ENCODE measurements at places on chromosomes 3 and 15. TPM values are rescaled to one million over a fixed set of nuclear protein-coding genes. Genes with fewer than 3 reads are reported as not detected.
A peak's percentile ranks its signal among the peaks of the same experiment; 100 is the strongest.

DNA sequence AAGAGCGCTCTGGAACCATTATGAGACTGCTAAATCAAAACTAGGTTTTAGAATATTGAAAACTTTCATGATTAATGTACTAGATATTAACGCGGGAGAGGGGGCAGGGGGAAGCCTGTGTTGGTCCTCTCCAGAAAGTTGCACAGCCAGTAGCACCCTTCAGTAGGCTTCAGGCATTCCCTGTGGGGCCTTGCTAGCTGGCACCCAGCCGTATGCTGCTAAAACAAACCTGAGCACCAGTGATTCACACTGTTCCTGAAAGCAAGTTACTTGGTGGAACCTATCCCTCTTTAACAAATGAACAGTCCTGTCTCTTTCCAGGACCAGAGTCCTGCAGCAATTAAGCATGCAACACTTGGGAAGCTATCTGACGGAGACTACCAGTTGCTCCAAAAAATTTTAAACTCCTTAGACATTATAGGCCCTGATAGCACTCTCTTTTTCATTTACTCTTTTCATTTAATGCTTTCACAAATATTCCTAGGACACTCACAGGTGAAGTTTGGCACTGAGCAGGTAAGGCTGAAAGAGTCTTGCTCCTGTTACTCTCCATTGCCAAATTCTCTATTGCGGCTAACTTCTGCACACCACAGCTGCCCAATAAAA, 1.2 kb upstream of the ATRIP start:
- no peak for DNase-seq

PYGO1 gene
- polyA plus RNA-seq, result 8.6 TPM

DNA sequence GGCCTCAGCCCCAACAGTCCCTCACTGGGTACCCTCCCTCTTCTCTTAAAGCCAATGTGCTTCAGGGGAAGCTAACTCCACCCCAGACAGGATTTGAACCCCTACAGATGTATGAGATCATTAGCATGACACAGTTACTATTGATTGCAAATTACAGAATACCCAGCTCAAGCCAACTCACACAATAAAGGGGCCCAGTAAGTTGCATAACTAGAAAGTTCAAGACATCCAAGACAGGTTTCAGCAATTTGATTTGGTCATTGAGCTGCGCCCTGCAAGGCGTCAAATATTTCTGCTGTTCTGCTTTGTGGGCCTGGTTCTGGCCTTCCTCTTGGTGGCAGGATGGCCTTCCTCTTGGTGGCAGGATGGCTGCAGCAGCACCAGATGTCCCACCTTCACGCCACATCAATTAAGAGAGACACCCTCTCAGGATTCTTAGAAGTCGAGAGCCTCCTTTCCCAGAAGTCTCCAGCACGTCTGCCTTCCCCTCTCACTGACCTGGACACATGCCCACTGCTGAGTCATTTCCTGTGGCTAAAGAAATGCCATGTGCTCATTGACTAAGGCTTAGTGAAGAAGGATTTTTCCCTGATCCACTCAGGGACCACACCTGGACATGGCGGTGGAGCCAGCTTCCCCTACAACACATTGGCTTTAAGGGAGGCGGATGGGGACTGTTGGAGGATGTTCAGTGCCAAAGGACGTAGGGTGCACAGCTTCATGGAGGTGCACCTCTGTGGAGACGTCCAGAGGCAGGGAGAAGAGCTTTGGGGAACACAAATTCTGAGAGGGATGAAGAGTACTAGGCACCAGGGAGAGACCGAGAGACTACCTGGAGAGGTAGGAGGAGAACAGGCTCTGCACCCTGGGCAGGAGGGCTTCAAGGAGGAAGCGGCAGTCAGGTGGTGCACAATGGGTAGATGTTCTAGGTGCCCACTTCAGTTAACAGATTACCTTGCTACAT, 49.1 kb downstream of the DNASE1L3 start:
- DNase-seq, result peak; percentile 82

DNA sequence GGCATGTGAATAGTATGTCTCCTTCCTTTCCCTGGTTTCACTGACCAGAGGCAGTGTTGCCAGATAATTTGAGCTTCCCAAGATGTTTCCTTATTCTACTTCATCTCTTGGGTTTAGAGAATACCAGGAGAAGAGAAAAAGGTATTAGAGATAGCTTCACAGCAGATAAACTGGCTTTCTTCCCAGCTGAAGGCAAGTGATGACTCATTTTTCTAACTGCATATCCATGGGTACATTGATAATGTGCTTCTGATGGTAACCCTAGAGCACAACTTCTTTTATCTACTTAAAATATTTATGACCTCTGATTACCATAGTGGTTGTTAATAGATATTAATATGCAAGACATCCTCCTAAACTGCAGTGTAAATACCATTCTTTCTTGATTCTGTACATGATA, 34.6 kb upstream of the CMTM8 start:
- no peak for DNase-seq

DNA sequence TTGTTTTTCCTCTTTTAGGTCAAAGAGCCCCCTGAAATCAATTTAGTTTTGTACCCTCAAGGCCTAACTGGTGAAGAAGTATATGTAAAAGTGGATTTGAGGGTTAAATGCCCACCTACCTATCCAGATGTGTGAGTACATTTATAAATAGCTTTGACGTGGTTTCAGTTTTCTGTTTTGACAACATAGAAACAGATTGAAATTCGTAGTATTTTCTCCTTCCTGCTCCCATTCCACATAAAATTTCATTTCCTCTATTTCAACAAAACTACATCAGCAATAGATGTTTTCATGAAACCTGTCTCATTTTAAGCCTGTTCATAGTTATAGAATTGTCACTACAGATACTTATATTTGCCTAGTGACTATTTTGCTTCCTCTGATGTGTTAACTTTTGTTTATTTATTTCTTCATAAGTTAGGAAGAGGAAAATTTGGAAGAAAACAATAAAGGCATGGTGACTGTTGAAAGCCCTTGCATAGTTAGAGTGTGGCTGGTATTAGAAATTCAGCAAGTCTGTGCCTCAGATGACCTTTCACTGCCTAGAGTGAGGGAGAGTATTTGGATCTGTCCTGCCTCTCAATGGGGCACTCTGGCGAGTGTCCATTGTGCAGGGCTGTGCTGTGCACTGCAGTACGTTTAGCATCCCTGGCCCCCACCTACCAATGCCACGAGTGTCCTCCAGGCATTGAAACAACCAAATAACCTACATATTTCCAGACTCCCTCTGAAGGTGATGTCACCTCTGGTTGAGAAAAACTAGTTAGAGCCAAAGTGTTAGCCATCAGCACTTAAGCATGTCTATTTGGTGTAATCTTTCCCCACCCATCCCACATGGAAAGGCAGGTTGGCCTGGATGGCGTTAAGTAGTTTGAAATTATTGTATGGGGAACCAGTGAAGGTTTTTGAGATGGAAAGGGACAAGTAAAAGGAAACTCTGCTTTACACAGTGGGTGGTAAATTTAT, 5.9 kb downstream of the EIF2AK4 start:
- no peak for DNase-seq

ATG7 gene
- polyA plus RNA-seq, result 15.4 TPM

DNA sequence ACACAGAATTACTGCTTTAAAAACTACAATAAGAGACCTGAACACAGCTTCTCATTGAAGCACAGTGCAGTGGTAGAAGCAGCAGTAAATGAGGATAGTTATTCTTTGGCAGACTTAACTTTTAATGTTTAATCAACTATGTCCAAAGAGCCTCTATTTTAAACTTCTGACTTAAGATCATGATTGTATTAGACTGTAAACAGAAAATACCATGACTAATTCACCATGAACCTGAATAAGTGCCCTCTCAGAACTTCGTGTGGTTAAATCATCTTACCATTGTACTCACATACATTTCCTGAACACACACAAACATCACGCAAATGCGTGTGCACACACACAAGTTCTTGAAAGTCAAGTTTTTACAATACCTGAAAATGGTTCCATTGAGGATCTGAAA, 13.9 kb downstream of the CEP152 start:
- no peak for DNase-seq

DNA sequence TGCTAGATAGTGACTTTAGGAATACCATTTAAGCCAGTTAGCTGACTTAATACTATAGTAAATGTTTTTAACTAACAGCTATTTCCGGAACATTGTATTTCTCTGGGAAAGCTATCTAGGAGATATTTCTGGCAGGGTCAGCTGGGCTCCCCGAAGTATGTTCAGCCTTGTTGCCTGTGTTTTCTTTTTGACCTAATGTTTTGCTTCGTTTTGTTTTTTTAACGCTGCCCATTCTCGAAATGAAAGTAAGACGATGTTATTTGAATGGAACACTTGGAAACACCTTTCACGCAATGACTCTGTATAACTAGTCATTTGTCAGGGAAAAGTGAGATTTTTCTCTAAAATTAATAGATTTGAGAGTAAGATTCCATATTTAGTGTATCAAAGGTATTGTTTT, 702.9 kb upstream of the NAALADL2 start:
- no peak for DNase-seq

DNA sequence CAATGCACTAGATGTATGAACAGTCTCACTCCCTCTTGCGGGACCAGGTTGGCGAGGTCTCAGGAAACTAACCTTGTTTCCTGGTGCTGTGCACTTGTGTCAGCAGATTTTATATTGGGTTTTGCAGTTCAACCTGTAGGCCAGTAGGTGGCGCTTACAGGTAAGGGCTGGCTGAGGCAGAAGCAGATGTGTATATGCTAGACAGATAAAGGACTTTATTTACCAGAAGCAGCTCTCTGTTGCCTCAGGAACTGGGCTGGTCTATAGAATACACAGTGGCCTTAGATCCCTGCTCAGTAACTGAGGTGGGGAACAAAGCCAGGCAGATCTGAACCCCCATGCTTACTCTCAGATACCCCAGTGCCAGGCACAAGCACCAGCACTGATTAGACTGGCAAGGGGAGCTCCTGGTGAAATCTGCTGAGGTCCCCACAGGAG, 296.8 kb downstream of the DOCK3 start:
- no peak for DNase-seq

PLXND1 gene
- polyA plus RNA-seq, result 131 TPM

DNA sequence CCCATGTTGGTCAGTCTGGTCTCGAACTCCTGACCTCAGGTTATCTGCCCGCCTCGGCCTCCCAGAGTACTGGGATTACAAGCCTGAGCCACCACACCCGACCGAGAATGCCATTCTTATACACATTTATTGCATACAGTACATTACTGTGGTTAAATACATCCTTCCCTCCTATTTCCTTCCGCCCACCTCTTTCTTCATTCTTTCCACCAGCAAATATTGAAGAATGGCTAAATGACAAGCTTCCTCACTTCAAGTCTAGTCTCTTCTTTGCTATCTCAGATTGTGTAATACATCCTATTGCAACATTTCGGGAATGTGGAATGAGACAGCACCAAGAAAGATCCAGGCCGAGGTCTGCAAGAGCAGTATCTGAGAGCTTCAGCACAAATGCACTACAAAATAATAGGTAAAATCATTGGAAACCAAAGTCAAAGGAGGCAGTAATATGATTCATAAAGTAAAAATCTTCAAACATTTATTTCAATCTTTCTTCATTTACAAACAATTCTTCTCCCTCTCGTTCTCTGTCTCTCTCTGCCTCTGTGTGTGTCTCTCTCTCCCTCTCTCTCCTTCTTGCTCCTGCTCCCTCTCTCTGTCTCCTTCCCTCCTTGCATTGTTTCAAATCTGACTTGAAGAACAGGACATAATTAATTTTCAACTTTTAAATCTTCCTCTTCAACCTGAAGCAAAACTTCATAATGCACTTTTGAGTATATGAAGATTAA, 94.7 kb upstream of the TGFBR2 start:
- DNase-seq, result peak; percentile 94

- DNase-seq, result no peak
Observed at GRCh38 chr3:112751564-112752512, 94.8 kb downstream of the CD200R1L start.

- DNase-seq, result no peak
Observed at GRCh38 chr3:123421353-123422174, 27.3 kb downstream of the ADCY5 start.

CCRL2 gene
- polyA plus RNA-seq, result 0.54 TPM

GRCh38 chr3:161273589-161274218, 52.6 kb downstream of the NMD3 start:
- peak; percentile 42 for DNase-seq

GRCh38 chr3:103056542-103056941, 621.7 kb downstream of the ZPLD1 start:
- DNase-seq, result no peak

AADACL2 gene
- not detected for polyA plus RNA-seq

GRCh38 chr15:65258375-65259262, 28.1 kb downstream of the PARP16 start:
- peak; percentile 84 for DNase-seq

SLC7A14 gene
- polyA plus RNA-seq, result not detected

TSEN2 gene
- 15.4 TPM for polyA plus RNA-seq

GRCh38 chr3:126743350-126743749, 39.3 kb downstream of the CHCHD6 start:
- DNase-seq, result no peak

GRCh38 chr3:48630407-48630806, 4.9 kb downstream of the SLC26A6 start:
- no peak for DNase-seq

DNA sequence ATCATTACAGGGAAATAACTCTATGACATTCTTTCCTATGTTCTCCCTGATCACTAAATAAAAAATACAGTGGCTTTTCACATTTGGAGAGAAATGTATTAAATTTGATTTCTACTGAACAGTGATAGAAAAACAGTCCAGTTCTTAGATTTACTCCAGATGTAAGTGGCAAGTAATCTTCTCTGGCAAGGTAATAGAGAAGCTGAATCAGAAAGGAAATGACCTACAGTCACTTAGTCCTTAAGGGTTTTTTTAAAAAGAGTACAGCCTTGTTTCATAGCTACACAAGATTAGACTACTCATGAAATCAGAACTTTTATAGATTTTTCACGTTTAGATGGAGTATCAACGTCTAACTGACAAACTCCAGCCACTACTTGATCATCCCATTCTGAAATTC, 236.9 kb downstream of the CADPS start:
- DNase-seq, result no peak

PLSCR2 gene
- not detected for polyA plus RNA-seq

GRCh38 chr3:189718215-189718614, 87.0 kb downstream of the TP63 start:
- no peak for DNase-seq

DNA sequence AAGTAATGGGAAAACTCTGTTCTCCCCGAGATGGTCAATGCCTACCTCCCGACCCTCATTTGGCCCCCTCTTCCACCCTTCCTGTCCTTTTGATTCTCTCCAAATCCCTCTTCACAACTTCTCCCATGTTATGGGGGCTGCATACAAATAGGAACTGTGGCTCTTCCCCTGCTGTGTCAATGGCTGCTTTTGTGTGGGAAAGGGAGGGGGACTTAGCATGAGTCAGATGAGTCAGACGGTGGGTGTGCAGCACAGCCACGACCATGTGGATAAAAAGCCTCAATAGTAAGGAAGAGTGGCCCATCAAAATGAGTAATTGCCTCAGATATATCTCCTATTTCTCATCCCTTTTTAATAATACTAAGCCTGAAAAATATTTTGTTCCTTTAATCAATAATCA, 31.9 kb downstream of the SPATA16 start:
- DNase-seq, result no peak

Measured in muscle of back (tissue), 13 donors.